ENCODE measurements at places on chromosomes 5 and 9.
A peak's percentile ranks its signal among the peaks of the same experiment; 100 is the strongest.

DNA sequence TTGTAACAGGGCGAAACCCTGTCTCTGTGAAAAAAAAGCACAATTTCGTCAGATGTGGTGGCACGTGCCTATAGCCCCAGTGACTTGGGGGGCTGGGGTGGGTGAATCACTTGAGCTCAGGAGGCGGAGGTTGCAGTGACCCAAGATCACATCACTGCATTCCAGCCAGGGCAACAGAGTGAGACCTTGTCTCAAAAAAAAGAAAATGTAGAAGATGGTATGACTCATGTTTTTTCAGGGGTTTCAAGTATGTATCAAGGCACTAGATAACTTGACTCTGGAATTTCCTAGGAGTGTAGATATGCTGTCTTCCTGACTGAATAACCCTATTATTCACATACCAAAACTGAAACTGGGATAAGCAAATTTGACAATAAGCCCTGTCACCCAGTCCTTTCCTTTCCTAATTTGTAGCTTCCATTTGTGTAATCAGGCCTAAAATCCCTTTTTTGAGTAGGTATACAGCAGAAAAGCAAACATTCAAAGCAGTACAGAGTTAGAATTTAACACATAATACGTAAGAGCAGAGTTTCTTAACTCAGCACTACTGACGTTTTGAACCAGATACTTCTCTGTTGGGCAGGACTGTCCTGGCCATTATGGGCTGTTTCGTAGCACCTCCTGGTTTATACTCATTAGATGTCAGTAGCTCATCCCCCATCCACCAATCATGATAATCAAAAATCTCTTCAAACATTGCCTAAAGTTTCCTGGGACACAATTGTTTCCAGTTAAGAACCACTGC is 17.3 kb upstream of the ANKRD18B start:
- peak; percentile 50 for DNase-seq

DNA sequence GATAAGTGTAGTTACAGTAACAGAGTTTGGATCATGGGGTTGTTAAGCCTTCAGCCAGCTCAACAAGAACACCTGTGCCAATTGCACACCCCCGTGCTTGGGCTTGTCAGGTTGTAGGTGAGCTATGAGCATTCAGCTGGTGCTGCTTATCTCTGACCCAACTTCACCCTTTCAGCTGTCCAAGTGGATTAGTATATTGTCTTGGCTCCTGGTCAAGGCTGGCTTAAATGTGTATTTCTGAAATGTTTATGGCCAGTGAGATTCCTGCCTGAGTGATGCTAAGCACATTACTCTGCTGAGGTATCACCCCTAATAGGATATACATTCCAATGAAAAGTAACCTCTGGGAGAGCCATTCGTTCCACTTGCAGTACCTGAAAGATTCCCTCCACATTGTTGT is 44.2 kb upstream of the LMNB1 start:
- DNase-seq, result no peak

DNA sequence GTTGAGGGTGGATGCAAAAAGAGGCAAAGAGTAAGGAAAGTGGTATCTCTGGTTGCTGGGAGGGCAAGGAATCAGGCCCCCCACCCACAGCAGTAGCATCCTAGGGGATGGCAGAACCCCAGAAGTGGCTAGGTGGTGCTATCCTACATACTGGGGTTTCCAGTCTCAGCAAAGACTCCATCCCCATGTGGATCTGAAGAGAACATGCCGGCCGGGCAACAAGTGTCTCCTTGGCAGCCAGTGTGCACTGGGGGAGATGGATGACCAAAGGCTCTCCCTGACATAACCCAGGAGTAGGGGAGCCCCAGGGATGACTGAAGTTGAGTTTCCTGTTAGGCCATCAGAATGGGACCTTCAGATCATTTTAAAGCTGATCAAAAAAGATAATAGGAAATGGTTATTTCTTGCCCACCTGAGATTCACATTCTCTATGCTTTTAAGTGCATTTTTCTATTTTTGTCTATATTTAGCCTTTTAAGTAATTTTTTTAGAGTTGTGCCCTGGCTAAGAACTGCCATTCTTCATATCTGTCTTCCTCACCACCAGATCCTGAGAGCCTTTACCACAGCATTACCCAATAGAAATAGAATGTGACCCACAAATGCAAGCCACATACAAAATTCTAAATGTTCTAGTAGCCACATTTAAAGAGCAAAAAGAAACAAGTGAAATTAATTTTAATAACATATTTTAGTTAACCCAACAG is 78.7 kb upstream of the SMIM23 start:
- DNase-seq, result no peak

DNA sequence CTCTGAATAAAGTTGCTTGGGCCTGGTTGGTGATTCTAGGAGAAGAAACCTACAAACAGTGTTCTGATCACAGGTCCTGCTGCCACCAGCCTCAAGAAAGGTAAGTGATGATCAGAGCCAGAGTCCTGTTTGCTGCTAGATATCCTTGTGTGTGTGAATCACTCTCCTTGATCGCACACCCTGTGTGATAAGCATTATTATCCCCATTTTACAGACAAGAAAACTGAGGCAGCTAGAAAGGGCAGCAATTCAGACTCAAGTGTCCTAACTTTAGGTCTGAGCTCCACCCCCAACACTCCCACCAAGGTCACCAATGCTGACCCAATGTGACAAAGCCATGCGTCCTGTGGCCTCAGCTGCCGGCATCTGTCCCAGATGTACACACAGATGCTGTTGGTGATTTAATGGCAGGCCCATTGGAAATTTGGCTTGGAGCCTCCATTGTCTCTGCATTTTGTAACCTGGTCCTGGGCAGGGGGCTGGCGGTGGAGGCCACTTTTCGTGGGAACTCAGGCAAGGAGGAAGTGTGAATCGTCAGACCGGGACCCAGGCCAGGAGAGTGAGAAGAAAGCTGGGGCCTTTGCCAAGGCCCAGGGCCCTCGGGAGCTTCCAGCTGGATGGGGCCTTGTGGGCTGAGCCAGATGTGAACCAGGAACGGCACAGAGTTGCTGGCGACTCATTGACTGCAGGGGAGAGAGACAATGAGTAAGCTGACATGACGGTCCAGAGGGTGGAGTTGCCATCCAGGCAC is 29.8 kb upstream of the GGTA1 start:
- no peak for DNase-seq

DNA sequence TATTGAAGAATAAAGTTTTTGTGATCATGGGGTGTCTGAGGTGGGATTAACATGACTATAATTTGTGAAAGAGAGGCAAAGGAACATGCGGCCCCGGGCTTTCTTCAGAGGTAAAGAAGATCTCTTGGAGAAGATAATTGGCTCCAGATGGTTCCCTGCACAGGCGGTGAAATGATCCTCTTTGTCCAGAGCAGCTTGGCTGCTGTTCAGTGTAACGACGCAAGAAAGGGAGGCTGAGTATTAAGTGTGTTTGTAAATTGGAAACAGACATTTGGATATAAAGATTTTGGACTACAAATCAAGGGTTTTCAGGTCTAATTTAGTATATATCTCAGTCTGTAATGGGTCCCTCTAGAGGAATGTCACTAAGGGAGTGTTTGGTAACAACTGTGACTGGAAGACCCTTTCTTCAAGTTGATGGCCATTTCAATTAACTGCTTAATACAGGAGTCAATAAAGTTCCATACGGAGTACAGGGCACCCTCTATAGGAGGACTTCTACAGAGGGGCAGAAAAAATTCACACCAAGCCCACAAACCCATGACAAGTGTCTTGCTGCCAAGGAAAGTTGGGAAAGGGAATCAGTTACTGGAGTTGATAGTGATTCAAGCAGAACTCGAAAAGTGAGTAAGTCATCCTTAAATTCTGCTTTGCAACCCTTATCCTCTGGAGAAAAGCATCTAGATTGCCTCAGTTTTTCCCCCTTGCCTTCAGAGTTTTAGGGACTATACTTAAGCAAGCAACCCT is 4.1 kb downstream of the EQTN start:
- no peak for DNase-seq
